Caudate nucleus (tissue), 63 donors: ENCODE measurements at places on chromosomes 3 and 15.

GRCh38 chr3:9047452-9048346 is 84.4 kb upstream of the RAD18 start:
- no peak for DNase-seq

DNA sequence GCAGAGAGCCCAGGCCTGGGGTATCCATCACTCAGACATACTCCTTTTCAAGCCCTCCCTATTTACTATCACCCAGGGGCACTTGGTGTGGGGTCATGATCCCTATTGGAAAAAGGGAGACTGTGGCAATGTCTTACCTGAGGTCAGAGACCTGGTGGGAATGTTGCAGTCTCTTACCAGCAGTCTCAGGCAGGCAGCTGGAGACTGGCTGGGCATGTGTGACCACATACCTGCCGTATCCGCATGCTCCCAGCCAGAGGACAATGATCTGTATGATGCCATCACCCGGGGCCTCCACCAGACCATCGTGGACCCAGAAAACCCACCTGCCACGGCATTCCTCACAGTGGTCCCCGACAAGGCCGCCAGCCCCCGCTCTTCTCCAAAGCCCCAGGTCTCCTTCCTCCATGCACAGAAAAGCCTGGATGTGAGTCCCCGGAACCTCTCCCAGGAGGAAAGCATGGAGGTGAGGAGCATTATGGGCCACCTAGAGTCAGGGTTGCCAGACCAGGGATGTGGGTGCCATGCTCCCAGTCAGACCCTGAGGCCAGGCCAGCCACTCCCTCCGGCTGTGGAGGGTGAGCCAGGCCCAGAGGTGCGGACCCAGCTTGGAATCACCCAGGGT is 5.9 kb downstream of the SH2D7 start:
- DNase-seq: no peak

DNA sequence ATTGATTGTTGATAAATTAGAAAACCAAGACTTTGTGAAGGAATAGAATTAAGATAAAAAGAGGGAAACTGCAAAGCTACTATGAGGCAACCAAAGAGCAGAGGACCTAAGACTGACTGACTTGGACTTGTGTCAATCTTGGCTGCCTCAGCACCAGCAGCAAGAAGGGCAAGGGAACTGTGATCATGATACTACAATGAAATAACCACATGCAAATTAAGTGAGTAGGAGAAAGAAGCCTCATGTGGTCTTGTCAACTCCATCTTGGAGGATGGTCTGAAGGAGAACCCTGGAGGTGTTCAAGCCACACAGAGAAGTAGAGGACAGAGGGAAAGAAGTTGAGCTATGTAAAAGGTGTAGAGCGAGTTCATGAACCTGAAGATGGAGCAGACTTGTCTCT is 47.3 kb upstream of the THRB start:
- DNase-seq: no peak

GRCh38 chr15:67039384-67040075 is 25.9 kb upstream of the SMAD3 start:
- DNase-seq: no peak

DNA sequence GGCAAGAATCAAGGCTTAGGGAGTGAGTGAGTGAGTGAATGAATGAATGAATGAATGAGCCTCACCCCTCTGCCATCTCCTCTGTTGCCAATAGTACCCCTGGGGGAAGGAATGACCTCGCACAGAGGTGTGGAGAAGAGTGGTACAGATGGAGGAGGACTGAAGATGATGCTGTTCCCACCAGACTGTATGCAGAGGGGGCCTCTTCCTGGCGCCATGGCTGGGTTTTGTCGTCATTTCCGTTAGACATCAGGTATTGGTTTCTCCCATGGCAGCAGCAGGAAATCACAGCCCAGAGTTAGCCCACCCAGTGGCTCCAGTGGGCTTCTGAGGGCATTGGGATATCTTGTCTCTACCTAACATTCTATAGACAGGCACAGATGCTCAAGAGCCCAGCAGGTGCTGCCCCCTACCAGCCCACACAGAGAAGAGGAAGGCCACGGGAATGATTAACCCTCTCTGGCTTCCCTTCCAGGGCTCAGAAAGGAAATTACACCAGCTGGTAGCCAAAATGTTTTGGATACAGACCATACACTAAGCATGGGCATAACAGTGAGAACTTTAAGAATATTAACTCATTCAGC is 109.8 kb upstream of the SLC6A11 start:
- peak; percentile 11 for DNase-seq

DNA sequence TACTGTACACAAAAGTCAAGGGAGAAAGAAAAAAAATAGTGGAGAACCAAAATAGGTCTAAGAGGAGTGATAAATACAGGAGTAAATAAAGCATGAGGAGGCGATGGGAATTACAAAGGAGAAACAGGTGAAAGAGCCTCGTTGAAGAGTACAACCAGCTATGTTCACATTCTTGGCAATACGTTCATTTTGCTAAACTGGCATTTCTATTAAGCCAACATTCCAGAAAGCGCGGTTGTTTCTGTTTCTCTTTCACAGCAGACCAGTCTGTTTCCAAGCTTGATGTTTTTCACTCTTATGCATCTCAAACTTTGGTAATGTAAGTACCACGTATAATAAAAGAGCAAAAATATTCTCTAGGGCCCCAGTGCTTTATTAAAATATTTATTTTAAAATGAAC is 74.5 kb downstream of the NSUN3 start:
- DNase-seq: no peak

- no peak for DNase-seq
Observed at GRCh38 chr3:66816090-66816761, 181.9 kb upstream of the KBTBD8 start.

GRCh38 chr3:126399351-126399735 is 4.6 kb downstream of the CFAP100 start:
- no peak for DNase-seq

DNA sequence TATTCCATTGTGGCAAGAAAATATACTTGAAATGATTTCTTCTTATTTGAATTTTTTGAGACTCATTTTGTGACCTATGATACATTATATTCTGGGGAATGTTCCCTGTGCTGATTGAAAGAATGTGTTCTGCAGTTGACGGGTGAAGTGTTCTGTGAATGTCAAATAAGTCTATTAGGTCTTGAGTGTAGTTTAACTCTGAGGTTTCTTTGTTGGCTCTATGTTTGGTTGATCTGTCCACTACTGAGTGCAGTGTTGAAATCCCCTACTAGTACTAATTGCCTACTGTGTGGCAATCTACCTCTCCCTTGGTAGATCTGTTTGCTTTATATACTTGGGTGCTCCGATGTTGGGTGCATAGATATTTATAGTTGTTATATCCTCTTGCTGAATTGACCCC is 46.3 kb upstream of the VEPH1 start:
- no peak for DNase-seq

DNA sequence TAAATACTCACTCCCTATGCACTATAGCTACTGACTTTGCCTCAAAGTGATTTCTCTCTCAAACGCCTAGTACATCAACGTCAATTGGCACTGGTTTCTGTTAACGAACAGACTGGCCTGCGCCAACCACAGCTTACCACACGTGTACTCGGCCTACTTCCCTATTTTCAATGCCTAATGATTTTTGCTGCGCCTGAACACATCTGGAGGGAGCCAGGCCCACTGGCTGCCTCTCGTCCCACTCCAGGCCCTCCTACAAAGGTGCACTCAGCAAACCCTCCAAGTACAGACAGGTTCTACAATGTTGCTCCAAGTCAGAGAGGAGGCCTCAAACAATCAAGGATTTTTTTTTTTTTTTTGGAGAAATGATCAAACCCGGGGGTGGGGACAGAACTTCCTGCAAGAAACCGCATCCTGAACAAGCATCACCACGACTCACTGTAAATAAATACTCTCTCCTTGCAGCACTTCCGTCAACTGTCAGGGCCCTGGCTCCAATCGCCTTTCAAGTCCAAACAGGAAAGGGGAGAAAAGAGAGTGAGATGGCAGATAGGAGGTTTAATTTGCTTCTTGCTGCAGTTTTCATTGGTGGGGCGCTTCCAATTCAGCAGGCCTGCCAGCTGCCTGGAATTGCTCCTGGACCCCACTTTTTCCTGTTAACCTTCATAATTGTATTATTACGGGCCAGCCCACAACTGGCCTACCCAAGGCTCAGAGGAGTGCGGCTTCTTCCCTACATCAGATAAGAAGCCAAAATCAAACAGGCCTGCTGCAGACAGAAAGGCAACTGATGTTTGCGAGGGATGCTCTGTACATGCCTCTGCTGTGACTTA is 139.3 kb downstream of the FOXP1 start:
- DNase-seq: no peak

DNA sequence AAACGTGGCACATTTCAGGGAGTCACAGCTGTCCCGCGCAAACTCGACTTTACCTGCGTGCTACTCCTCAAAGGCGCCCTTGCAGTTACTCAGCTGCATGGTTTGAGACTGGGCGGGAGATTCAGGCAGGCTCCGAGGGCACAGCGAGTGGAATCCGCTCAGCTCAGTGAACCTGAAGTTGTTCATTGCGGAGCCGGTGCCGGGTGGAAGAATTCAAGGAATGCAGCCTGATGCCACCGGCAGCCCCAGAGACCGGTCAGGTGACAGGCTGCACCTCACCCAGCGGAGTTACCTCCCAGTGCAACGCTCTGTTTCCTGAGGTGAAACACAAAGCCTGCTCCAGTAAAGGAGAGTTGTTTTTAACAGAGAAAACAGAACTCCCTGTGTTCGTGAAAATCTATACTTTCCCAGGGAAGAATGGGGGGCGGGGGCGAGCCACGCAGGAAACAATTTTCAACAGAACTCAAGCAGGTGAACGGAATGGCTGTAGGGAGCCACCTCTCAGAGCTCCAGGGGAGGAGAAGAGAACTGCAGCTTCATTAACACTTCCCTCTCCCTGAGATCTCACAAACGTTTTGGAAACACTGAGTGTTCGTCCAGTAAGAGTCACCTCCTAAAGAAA is 3.8 kb downstream of the VEPH1 start:
- no peak for DNase-seq
